Globus pallidus (tissue), 1 donor: ENCODE measurements at places on chromosomes 2 and 18.

DNA sequence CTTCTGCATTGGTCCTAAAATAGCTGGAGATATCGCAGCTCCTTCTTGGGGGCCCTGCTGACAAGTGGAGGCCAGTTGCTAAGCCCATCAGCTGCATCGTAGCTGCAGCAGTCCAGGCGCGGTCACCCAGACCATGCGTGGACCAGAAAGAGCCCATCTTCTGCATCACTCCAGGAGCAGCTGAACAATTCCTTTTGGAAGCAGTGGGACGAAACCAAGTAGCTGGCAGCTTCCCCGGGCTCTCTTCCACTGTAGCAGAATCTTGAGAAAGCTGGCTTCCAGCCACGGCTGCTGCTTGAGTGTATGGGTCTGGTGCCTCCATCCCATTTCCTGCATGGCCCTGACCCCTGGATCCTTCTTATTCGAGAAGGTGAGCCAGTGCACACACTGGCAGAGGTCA lies 22.2 kb upstream of the CAB39 start:
- no peak for DNase-seq

DNA sequence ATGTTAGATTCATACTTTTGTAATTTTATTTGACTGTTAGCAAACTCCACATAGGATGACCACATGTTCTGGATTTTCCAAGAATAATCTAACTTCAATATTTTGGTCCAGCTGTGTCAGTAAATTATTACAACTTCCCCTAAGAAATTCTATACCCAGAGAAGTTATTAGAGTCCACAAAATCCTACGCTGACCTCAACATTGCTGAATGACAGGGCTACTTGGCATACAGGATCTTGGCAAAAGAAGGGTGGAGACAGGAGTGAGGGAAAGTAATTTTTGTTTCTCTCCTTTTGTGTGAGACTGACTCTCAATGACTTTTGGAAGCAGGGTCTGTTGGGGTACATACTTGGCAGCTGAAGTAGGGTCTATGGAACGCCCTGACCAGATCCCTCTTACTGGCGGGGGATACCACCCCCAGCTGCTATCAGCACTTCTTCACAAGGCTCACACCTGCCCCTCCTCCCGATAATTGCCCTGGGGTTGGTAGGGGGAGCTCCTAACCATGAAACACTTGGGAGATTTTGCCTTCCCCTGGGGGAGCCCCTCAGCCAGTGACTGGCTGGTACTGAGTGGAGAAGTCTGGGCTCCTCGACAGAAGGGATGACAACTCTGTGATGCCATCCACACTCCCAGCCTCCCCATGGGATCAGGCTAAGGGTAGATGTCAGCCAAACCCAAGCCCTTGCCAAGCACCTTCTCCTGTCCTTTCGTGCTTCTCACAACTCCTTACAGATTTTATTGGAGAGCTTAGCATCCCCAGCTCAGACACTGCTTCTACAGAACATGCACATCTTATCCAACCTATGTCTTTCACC lies 110.6 kb upstream of the FHL2 start:
- DNase-seq, result no peak

GRCh38 chr18:8536231-8536630 lies 73.0 kb upstream of the RAB12 start:
- no peak for DNase-seq

- peak; percentile 36 for DNase-seq
Measured at GRCh38 chr2:72956936-72957335, 39.6 kb downstream of the EMX1 start.

- DNase-seq, result no peak
Measured at GRCh38 chr2:187138265-187138664, 289.3 kb upstream of the ZSWIM2 start.

GRCh38 chr2:68412127-68412819 lies 47.2 kb downstream of the PLEK start:
- DNase-seq, result no peak

DNA sequence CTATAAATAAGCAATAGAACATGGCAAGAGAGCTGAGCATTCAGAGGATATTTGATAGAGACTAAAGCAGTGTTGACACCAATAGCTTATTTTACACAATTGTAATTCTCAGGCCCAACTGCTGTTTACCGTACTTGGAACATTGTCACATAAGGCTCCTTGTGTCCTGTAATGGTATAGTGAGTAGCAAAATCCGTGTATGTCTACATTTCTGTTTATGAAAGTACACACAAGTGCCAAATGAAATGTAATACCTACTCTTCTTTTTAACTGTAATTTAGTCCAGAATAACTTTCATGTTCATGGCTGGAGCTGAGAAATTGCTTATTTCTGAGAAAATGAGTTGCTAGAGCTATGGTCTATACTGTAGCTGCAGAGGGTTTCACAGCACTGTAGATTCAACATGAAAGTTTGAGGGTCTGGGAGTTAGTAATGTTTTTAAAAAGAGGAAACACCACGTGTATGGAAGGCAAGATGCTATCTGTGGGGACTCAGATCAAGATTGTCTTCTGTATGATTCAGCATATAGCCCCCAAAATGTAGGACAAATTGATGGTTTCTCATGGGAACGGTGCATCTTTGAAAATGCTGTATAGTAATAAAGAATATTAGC lies 110.2 kb upstream of the NOSTRIN start:
- DNase-seq, result no peak

DNA sequence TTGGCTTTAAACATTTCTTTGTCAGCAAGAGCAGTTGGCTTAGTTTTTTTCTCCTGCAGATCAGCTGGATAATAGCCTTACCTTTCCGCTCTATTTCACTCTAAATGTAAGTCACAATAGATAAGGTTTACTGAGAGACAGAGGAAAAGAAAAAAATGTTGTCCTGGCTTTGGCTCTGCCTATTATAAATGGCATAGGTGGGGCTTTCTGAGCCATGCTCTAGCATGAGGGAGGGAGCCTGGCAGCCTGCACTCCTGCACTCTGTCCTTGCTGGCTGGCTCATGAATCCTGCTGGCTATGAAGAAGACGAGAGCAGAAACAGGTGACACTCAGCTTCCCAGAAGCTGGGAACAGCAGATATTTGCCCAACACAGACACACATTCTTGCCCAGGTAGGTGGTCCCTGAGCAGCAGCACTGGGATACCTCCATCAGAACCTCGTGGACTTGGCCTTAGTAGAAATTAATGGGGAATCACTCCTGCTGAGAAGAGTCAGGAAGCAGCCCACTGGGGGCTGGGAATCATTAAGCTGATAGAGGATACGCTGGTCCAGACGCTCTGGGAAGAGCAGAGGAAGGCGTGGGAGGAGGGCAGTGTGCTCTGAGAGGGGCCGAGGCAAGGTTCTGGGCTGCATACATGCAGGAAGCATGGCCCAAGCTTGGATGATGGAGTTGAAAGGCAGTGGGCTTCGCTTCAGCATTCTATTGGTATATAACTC lies 514.4 kb upstream of the HS6ST1 start:
- DNase-seq, result no peak

DNA sequence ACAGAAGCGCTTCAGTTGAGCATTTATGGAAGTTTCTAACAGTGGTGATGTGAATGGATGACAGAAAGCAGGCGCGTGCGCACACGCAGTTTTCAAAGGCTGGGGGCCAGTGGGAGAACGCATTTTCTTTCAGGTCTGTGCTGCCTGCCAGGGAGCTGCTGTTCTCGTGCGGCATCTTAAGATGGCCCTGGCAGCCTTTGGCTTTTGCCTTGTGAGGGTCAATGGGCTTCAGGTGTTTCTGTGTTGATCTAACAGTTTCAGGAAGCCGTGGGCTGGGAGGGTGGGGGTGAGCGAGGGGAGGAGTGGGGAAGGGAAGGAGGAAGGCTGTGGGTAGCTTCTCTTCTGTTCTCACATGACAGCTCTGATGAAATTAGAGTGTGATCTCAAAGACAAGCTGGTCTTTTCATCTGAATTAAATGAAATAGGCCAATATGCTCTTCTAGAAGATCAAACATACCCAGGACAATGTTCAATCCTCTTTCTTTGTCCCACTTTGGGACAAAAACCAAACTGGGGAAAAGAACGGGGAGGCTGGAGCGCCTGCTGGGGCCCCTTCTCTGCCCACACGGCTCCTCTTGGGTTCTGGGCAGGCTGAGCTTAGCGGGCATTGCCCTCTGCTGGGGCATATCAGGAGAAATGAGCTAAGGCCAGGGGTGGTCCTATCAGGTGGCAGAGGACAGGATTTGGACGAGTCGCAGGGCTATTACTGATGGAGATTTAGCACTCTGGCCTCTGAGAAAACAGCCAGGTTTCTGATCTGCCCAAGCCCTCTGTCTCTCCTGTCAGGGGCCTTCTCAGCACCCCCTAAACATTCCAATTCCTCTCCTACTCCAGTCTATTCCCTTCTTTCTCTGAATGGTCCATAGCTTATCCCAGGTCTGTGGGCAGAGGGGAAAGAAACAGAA lies 126.2 kb upstream of the LGALSL start:
- DNase-seq, result peak; percentile 82

DNA sequence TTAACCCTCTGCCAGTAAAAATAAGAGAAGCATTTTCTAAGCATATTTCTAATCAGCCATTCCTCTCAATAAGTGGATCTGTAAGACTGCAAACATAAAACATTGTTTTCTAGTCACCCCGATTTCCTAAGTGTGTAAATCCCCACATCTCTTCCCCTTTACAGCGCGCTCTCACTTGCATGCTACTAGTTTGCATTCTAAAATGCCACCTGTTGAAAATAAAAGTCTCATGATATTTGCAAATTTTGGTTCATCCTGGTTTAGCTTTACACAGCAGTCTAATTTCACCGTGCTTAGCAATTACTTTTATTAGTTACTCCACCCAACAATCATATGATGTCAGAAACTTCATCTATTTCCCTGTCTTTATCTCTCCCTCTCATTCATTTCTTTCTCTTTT lies 1230.7 kb upstream of the ZEB2 start:
- no peak for DNase-seq

- DNase-seq, result no peak
Measured at GRCh38 chr2:230899786-230900185, 25.3 kb downstream of the GPR55 start.

DNA sequence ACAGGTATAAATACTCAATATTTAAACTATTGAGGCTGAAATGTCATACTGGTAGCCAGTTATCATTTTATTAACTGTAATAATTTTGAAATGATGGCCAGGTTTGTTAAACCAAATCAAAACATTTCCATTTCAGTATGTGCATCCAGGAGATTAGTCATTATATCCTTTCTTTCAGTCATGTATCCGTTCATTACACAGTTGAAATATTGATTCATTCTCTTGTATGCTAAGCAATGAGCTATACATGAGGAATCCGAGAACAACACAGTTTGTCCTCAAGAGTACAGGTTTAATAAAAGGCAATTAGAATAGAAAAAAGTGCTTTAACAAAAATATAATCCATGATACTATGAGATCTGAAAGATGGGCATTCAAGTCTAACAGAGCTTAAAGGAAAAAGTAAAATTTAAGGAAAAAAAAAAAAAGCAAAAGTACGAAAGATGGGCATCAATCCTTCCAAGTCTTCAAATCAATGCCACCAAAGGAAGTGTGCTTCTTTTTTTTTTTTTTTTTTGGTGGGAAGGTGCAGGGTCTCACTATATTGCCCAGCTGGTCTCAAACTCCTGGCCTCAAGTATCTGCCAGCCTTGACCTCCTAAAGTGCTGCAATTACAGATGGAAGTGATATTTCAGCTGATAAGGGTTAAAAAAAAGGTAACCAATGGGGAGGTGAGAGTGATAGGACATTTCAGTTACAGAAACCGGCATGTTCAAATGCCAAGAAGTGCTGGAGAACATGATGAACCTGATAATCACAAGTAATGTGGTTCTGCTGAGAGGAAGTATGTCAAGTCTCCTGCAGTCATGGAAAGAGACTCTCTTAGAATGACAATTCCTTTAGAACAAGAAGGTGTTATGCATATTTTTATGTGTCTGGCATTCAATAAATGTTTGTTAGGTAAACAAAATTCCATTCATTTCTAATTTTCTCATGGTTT lies 35.8 kb downstream of the PUM2 start:
- DNase-seq, result no peak
